Nephron progenitor cell (in vitro differentiated cells): ENCODE measurements at places on chromosomes 2 and 18.

- H3K4me1 ChIP-seq, result peaks cover 1% of the 10 kb centered on the region
- H3K36me3 ChIP-seq, result no peaks in the 10 kb centered on the region
- no peak overlapping the region for H3K27ac ChIP-seq
- H3K4me3 ChIP-seq, result no peak overlapping the region
Observed at GRCh38 chr18:51133580-51134160, 63.8 kb downstream of the MEX3C start.

GRCh38 chr2:22355816-22356433 lies 1029.1 kb upstream of the KLHL29 start:
- peak; percentile 86 for DNase-seq
- H3K27me3 ChIP-seq, result peaks cover 3% of the 10 kb centered on the region
- no peak overlapping the region for H3K4me3 ChIP-seq

DNA sequence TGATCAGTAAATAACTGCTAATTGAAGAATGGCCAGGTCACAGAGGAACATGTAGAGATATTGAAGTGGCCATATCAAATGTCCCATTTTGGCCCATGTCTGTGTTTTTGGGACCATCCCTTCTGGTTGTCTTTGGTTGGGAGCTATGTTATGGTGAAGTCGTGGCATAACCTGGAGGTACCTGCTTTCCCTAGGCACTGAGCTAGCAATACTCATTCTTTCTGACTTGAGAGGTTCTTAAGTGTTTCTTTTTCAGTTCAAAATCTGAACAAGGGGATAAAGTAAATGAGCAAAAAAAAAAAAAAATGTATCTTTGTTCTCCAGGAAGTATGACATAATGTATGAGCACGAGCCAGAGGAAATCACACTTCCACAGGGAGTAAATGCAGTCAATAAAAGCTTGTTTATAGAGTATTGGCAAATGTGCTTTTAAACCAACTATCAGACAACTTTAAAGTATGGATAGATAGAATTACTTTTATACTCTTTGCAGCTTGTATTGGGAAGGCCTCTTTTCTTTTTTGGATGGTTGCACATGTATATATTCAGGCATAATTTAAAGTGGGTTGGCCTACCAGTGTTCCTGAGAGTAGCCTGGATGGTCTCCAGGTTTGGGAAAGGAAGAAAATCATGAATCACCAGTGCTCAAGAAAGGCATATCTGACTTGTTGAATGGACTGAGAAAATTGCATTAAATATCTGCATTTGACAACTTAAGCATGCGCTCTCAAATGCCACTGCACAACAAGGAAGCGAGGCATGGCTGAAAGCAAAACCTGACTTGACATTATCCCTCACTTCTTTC lies 125.0 kb downstream of the SPHKAP start:
- H3K27ac ChIP-seq, result no peak overlapping the region
- H3K36me3 ChIP-seq, result no peaks in the 10 kb centered on the region
- H3K4me1 ChIP-seq, result no peaks in the 10 kb centered on the region
- DNase-seq, result no peak
- H3K27me3 ChIP-seq, result peaks cover 17% of the 10 kb centered on the region
- no peak overlapping the region for H3K4me3 ChIP-seq

DNA sequence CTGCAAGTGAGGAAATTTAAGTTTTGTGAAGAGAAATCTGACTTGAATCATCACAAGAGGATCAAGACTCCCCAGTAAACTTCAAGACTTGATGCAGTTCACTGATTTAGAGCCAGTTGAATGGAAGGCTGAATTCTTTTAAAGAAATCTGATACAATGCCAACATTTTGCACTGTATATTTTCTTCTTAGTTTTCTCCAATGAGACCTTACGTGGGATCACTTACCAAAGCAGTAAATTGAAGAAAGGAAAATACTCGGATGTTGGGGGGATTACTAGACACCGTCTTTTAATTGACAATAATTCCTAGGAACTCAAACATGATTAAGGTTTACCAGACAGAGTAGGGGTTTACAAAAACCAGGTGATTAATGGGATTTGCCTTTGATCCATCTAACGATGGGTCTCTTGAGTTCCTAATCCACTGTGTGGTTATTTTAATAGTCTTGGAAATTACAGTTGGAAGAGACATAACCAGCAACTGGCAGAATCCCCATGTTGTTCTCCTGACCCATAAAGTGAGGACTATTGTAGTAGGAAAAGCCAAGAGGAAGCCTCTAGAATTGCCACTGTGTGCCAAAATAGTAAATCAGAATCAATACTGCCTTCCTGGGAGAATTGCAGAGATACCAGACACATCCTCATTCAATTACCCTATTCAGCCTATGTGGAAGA lies 354.5 kb downstream of the PID1 start:
- no peaks in the 10 kb centered on the region for H3K36me3 ChIP-seq
- H3K27ac ChIP-seq, result no peak overlapping the region
- H3K4me1 ChIP-seq, result peaks cover 5% of the 10 kb centered on the region
- H3K4me3 ChIP-seq, result no peak overlapping the region
- H3K27me3 ChIP-seq, result peaks cover 4% of the 10 kb centered on the region

DNA sequence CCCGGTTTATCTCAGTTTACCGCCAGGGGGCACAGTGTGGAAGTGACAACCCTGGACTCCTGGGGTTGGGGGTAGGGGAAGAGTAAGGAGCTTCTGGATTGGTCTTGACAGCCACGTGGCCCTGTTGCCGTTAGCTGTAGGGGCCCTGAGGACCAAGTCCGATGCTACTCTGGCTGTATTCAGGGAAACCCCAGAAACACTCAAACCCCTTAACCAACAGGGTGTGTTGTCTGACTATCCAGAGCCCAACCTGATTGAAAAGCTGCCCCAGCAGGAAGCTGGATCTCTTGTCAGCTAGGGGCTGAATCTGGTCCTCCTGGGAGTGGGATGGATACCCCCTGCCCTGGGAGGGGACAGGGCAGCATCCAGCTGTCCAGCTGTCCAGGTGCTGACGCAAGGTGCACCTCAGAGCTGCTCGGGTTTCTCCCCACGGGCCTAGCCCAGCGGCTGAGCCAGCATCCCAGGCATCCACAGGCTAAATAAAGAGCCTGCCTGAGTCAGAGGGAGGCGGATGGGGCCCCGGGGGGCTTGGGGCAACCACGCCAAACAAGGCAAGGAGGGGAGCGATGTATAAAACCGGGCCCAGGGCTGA lies 3.1 kb upstream of the GMPPA start:
- H3K27me3 ChIP-seq, result peaks cover 83% of the 10 kb centered on the region
- H3K36me3 ChIP-seq, result no peaks in the 10 kb centered on the region
- H3K27ac ChIP-seq, result no peak overlapping the region
- peaks cover 48% of the 10 kb centered on the region for H3K4me1 ChIP-seq
- peak; percentile 78 for DNase-seq

DNA sequence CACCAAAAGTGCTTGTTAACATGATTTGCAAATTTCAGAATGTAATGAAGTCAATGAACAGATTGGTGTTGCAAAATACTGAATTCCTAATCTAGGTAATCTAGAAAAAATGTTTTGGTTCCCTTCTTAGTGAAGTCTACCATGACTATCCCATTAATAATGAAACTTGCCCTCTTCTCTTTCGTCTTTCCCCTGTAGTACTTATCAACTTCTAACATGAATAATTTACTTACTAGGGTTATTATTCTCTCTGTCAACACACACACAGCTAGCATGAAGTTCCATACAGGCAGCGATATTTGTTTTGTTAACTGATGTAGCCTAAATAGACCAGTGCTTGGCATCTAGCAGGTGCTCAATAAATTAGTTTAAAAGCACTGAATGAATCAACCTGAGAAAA lies 160.2 kb downstream of the NCK2 start:
- no peak overlapping the region for H3K27ac ChIP-seq
- no peaks in the 10 kb centered on the region for H3K27me3 ChIP-seq
- H3K4me3 ChIP-seq, result no peak overlapping the region
- no peak for DNase-seq

- peaks cover 82% of the 10 kb centered on the region for H3K4me1 ChIP-seq
- no peak overlapping the region for H3K27ac ChIP-seq
- peaks cover 6% of the 10 kb centered on the region for H3K27me3 ChIP-seq
- H3K4me3 ChIP-seq, result no peak overlapping the region
- H3K36me3 ChIP-seq, result no peaks in the 10 kb centered on the region
- no peak for DNase-seq
Observed at GRCh38 chr2:43030551-43031307, 195.7 kb downstream of the ZFP36L2 start.

DNA sequence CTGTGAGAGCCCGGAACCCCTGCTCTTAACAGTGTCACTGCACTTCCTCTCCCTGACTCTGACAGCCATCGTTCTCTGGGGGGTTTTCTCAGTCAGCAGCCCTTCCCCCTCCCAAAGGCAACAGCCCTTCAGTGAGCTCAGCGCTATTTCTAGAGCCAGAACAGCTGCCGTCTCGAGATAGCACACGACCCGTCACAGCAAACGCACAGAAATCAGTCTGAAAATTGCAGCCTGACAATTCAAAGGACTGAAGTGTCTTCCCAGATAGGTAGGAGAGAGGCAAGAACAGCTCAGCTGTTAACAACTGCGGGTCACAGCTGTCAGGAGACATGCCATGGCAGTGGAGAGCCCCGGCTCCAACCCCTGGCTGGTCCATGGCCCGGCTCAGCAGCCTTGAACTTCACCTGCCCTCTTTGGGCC lies 45.4 kb downstream of the ST8SIA5 start:
- H3K36me3 ChIP-seq, result no peaks in the 10 kb centered on the region
- H3K4me1 ChIP-seq, result peaks cover 21% of the 10 kb centered on the region
- peaks cover 32% of the 10 kb centered on the region for H3K27me3 ChIP-seq
- no peak for DNase-seq

- DNase-seq, result no peak
- peaks cover 33% of the 10 kb centered on the region for H3K4me1 ChIP-seq
- no peaks in the 10 kb centered on the region for H3K36me3 ChIP-seq
- H3K27me3 ChIP-seq, result peaks cover 10% of the 10 kb centered on the region
Observed at GRCh38 chr2:207891086-207891844, 121.6 kb upstream of the FZD5 start.

GRCh38 chr18:11246495-11247300 lies 97.3 kb upstream of the PIEZO2 start:
- H3K27me3 ChIP-seq, result peaks cover 14% of the 10 kb centered on the region
- no peak overlapping the region for H3K27ac ChIP-seq
- H3K36me3 ChIP-seq, result no peaks in the 10 kb centered on the region

DNA sequence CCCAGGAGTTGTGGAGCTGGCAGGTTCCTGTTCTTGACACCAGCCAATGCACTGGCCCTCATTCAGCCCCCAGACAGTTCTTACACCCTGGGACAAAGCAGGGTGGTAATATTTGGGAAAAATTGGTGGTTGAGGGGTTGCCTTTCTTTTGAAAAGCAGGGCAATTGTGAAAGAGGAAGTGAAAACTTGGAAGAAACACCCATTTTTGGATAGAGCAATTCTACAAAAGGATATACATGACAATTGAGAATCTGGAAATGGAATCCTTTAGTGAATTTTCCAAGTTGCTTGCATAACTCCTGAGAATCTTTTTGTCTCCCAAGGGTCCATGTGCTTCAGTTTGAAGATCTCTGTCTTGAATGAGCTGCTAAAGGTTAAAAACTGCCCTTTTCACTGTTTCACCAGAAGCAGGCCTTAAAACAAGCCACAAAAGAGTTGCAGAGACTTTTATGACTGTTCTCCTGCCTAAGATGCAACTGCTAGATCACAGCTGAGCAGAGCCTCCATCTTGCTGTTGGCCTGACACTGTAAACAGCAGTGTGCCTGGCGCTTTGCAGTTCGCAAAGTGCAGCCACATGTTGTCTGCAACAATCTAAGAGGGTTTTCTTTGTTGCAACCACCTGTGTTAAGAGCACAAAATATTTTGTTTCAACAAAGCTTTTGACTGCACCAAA lies 11.8 kb downstream of the COL4A4 start:
- H3K4me3 ChIP-seq, result no peak overlapping the region
- H3K36me3 ChIP-seq, result no peaks in the 10 kb centered on the region
- no peak overlapping the region for H3K27ac ChIP-seq
- peaks cover 8% of the 10 kb centered on the region for H3K27me3 ChIP-seq

- H3K4me1 ChIP-seq, result peaks cover 6% of the 10 kb centered on the region
- H3K4me3 ChIP-seq, result no peak overlapping the region
- DNase-seq, result no peak
- H3K27ac ChIP-seq, result no peak overlapping the region
- no peaks in the 10 kb centered on the region for H3K36me3 ChIP-seq
- peaks cover 10% of the 10 kb centered on the region for H3K27me3 ChIP-seq
Observed at GRCh38 chr18:9673296-9674251, 34.5 kb upstream of the RAB31 start.

DNA sequence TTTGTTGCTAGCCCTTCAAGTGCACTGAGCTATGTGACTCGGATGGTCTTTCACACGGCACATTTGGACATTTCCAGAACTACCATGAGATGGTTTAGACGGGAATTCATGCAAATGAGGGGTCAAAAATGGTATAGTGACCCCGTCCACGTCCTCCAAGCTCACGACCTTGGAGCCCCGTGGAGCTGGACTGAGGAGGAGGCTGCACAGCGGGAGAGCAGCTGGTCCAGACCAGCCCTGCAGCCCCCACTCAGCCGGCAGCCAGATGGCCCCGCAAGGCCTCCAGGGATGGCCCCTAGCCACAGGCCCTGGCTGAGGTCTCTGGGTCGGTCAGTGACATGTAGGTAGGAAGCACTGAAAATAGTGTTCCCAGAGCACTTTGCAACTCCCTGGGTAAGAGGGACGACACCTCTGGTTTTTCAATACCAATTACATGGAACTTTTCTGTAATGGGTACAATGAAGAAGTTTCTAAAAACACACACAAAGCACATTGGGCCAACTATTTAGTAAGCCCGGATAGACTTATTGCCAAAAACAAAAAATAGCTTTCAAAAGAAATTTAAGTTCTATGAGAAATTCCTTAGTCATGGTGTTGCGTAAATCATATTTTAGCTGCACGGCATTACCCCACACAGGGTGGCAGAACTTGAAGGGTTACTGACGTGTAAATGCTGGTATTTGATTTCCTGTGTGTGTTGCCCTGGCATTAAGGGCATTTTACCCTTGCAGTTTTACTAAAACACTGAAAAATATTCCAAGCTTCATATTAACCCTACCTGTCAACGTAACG lies 88.8 kb downstream of the EPAS1 start:
- peaks cover 10% of the 10 kb centered on the region for H3K27me3 ChIP-seq
- peaks cover 7% of the 10 kb centered on the region for H3K4me1 ChIP-seq
- DNase-seq, result no peak
- no peaks in the 10 kb centered on the region for H3K36me3 ChIP-seq

DNA sequence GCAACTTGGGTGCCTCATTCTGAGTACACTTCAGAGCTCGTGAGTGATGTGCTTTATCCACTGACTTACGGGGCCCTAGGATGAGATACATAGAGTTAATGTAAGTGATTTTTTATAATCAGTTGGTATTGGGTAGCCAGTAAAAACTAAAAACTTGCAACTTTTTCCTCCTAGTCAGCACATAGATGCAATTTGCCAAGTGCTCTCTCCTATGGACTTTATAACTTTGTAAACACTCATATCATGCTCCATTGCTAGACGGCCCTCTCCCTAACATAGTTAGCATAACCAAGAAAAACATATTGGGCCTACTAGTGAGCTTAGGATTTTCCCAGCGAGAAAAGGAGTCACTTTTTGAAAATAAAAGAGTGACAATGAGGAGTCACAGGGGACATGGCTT lies 60.4 kb downstream of the PLB1 start:
- no peaks in the 10 kb centered on the region for H3K4me1 ChIP-seq
- no peak overlapping the region for H3K4me3 ChIP-seq
- H3K27me3 ChIP-seq, result peaks cover 13% of the 10 kb centered on the region
- no peak for DNase-seq
